ENCODE measurements at places on chromosomes 5 and 9.

DNA sequence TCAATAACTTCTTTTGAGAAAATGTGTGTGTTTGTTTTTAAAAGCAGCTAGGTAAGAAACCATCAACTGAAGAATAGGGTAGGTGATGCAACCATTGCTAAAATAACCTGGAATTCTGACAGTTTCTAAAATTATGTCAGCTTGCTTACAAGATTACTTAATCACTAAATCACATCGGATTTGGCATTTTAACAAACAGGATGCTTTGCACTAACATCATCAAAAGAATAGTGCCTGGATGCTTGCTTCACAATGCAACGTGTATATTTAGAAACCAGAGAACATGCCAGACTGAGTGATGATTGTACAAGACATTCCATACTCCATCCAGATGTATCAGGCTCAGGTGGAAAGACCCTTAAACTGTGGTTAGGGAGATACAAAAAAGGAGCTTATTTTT, 43.9 kb downstream of the PAM start:
- DNase-seq = no peak

- no peak for DNase-seq
Observed at GRCh38 chr5:33309536-33310345, 131.0 kb upstream of the TARS1 start.

- no peak for DNase-seq
Observed at GRCh38 chr9:6356904-6357303, 28.7 kb downstream of the TPD52L3 start.

DNA sequence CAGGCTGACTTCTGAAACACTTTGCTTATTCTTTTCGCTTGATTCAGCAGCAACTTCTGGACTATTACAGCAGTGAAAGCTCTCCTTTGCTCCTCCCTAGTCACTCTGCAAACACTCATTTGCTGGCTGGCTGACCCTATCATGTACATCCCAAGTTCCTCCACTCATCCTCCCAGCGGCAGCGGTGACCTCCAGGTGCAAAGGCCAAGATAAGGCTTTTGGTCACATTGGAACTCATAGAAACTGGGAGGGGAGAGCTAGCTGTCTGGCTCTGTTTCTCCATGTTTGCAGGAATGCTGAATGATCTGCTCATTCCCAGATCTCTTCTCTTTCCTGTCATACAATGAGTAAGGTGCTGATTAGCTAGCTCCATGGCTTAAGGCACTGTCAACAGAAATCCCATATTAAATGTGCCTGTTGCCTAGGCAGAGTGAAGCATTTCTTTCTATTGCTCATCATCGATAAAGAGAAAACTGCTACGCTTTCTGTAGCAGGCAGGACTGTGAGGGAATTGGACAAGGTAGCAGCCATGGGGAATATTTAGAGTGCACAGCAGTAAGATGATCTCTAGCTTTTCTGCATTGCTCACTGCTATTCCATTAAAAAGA, 250.5 kb upstream of the PDE4D start:
- no peak for DNase-seq

DNA sequence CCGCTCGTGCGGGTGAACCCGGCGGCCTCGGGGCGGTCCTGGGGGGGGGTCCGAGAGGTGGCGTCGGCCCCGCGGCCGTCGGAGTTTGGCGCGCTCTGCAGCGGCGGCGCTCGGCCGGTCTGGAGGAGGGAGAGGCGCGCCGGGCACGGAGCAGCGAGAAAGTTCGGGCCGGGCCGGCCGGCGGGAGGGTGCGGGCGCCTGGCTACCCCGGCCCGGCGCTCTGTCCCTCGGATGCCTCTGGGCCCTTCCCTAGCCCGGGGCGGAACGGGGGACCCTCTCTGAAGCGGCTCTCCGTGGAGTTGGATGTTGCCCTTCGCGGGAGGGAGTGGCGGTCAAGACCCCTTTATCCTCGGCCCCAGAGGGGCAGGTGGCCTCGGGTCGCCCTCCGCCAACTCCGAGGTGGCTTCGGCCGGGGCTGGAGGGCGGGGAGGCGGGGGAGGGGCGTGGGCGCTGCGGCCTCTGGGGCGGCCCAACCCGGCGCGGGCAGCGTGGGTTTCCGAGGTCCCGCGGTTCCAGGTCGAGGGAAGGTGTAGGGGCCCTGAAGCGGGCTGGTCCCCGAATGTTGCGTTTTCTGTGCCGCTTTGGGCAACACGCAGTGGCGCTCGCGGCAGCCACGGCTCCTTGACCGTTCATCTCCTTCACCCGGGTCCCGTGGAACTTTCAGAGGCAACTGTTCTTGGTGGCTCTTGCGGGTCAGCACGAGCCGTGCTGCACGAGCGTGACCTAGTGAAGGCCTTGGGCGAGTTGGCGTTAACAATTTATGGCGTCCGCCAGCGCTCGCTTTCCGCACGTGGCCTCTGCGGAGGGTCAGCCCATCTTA, 290.5 kb downstream of the DOCK8 start:
- no peak for DNase-seq

- no peak for DNase-seq
Observed at GRCh38 chr5:110027527-110028322, 338.0 kb downstream of the MAN2A1 start.

DNA sequence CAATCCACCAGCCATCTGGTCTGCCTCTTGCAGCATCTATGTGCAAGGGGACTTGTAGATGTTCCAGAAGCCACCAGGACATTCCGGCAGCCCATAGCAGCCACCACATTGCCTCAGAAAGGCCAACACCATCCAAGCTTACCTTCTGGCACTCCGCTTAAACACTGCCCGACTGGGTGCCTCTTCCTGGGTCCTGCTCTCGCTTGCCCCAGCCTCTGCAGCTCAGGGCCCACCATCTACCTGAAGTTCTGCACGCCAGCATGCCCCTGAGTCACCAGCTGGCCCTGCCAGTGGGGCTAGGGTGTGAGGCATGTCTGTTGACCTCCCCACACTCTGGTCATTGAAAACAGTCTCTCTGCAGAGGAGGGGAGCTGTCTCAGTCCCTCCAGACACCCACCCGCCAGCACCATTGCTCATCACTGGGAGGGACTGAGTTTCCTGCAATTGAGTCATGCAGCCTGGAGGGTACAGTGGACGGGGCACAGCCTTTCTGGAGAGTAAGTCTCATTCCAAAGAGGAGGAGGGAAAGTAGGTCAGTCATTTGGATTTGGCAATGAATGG, 16.9 kb upstream of the COL5A1 start:
- no peak for DNase-seq

GRCh38 chr9:14226855-14227532, 86.9 kb downstream of the NFIB start:
- no peak for DNase-seq

GRCh38 chr5:158801893-158802292, 297.8 kb downstream of the EBF1 start:
- no peak for DNase-seq

DNA sequence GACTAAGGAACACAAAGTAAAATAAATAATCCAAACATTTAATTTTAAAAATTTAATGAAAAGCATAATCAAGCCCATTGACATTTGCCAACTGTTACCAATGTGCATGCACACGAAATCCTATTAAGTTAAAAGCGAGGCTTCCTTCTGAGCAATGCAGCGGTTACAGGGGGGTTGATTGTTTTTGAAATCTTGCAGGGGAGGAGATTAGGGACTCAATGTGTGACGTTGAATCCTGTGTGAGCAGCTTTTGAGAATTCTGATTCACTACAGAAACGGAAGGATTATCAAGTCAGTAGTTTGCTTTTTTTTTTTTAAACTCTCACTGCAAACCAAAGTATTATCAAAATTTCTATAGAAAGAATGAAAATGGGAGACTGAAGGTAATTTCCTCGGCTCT, 109.5 kb downstream of the PRKACG start:
- DNase-seq = no peak

GRCh38 chr9:117156771-117157535, 257.9 kb downstream of the ASTN2 start:
- no peak for DNase-seq

DNA sequence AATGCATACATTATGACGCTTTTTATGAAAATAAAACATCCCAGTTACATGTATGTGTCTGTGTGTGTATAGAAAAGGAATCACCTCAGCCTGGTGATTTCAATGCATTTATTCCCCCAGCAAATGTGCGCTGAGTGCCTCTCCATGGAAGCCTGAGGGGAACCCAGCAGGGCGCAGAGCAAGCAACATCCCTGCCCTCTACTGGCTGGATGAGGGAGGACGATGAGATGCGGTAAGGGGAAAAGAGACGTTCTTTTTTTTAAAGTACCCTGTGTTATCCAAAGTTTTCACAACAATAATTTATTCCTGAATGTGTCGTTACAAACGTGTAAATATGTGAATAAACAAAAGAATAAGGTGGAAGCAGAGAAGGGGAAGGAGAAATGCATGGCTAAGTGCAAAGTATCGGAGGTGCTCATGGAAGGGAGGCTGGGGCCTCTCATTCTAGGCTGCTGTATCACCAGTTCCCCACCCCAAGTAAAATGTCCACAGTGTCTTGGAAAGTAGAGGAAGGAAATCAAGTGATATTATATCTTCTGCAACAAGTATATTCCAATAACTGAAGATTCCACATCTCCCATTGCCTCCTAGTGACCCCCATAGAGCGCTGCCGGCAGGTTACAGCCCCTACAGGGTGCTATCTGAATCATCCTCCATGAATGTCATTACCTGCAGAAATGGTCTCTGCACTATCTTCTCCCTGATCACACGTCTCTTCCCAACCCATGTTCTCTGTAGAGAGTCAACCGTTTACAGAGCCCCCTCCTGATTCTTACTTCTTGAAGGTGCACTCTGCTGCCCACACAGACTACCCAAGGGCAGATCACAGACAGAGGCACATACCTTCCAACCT, 13.0 kb upstream of the ABLIM3 start:
- no peak for DNase-seq

- no peak for DNase-seq
Observed at GRCh38 chr9:69579032-69579758, 93.0 kb downstream of the APBA1 start.

DNA sequence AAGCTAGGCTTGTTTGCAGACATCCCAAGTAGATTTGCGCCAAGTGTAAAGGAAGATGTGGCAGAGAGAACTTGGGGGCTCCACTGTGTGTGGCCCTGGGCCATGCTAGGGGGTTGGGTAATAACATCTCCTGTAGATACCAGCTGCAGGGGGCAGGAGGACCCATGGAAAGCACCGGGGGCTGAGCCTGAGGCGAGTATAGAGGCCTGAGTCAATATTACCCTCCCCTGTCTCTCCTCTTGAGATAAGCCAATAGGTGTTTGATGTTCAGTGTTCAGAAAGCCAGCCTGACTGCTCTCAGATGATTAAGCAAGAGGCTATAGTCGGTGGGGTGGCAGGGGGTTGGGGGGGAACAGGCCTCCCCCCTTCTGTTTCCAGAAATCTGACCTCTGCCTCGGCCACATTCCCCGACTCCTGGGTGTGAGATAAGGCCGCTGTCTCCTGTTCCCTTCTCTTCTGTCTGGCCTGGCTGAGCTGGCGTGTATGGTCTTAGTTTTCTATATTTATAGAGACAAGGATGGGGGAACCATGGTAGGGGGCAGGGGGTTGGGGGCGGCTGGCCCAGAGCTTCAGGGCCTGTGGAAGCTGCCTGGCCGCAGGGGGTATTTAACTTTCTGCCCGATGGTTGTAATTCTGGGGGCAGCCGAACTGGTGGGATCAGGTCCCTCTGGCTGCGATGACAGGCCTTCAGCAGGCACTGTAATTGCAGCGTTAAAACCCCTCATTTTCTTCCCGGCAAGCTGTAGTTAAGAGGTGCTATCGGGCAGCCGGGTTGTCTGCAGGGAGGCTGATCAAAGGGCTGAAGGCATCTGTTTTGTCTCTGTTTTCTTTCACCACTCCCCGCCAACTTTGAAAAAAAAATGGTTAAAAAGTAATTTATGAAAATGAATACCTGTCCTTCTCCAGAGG, 292.0 kb downstream of the NSG2 start:
- DNase-seq = no peak

- DNase-seq = no peak
Observed at GRCh38 chr9:85987236-85987635, 46.3 kb downstream of the NAA35 start.

- DNase-seq = no peak
Observed at GRCh38 chr5:110903966-110904365, 165.2 kb downstream of the SLC25A46 start.

DNA sequence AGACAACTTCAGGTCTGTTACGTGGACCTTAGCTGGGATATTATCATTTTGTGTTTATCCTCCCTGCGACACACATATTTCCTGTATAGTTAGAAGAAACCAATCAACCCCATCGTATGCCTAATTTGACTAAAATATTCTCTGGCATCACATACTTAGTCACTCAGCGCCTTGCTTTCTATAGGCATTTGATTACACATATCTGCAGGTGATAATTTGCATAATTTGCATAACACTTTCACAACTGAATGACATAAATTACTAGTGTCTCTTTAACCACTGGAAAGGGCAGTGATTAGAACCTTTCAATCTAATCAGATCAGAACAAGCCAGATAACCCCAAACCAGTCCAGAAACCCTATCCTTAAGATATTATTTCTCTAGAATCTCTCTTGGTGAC, 390.2 kb downstream of the TLR4 start:
- DNase-seq = no peak

DNA sequence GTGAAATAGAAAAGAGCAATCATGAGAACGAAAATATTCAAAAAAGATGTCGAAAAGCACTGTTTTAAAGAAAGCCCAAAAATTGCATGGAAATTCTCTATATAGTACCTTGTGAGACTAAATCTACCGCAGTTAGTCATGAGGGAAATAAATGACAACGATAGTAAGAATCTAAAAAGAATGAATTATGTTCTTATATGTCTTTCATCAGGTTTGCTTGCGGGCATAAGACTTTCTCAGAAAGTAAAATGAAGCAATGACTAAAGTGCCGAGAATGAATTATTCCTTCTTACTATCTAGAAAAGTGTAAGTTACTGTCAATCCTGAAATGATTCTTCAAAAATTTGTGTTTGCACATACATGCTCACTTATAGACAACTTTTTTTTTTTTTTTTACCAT, 26.4 kb downstream of the PTPRD start:
- no peak for DNase-seq

DNA sequence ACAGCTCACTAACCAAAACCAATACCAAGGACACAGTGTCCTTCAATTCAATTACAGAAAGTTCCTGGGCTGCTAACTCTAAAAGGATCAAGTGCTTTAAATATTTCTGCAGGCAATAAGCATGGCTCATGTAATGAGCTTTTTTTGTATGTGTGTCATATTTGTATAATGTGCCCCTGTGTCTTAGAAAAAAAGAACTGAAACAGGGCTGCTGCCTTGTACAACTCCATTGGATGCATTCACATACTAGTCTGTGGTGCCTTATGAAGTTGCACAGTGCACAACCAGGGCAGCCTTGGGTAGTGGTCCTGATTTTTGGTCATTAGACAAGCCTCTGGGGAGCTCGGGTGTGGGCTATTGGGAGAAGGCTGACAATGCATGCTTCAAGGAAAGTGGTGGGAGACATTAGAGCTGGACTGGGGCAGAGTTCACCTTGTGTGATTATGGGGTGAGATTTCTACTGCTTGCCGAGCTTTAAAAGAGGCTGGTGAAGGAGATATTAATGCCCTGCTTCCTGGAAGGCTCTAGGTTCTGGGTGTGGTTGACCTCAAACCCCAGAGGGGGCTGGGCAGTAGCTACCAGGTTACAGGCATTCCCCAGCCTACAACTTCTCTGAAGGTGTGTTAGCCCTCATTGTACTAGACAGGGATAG, 3.6 kb upstream of the CPEB4 start:
- no peak for DNase-seq
